ENCODE measurements at places on chromosomes 4 and X.

- no peak for DNase-seq
These were observed 1.1 kb upstream of the AVPR2 start for GRCh38 chrX:153903238-153903980.

GRCh38 chrX:135520553-135521404, at the start of gene INTS6L:
Gene INTS6L, plus strand, starts transcription at chrX:135520660. Its CDS starts 333 bp downstream, at chrX:135520993.
- peak; percentile 78 for DNase-seq

- DNase-seq, result no peak
These were observed 560.0 kb upstream of the PCDH7 start for GRCh38 chr4:30160140-30160539.

DNA sequence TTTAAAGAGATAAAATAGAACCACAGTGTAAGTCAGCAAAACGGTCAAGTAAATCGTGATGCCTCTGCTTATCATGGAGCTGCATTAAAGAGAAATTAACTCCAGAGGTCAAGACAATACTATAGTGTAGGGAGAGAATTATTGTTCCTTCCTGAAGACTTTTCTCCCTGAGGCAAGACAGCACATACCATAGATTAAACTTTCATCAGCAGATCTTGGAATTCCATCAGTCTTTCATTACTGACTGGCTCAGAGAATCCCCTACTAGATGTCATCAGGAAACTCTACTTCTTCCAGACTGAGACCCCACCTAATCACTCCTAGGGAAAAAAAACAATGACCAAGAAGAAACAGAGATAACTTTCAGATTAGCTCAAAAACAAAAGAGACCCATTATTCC, 131.3 kb downstream of the NSUN7 start:
- no peak for DNase-seq

- DNase-seq, result no peak
These were observed 90.0 kb downstream of the KLHL13 start for GRCh38 chrX:118026631-118027030.

DNA sequence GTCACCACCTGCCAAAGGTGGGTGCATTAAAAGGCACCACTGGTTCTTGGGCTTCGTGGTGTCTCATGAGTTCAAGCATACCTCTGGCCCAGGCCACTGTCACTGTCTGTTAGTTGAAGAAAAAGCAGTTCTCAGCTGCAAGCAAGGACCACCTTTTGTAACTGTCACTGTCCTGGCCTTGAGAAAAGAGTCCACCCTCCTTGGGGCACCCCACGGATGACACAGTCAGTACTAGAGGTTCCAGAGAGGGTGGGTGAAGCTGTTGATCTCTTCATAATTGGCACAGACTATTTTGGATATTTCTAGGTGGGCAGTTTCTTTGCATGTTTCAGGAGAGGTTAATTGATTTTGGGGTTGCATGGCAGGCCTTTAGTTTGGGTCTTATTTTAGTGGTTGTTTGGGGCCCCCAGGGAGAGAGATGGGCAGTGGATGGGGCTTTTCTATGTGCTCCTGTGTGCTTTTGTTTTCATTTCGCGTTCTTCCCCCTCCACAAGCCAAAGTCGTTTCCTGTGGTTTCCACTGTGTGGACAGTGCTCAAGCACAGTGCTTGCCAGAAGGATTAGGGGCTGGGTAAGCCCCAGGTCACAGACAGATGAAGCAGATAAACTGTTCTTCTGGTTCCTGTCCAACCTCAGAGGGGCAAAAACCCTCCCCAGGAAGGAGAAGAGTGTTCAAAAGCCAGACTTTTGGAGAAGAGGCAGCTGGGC, 156.2 kb upstream of the PPP1R2C start:
- no peak for DNase-seq

DNA sequence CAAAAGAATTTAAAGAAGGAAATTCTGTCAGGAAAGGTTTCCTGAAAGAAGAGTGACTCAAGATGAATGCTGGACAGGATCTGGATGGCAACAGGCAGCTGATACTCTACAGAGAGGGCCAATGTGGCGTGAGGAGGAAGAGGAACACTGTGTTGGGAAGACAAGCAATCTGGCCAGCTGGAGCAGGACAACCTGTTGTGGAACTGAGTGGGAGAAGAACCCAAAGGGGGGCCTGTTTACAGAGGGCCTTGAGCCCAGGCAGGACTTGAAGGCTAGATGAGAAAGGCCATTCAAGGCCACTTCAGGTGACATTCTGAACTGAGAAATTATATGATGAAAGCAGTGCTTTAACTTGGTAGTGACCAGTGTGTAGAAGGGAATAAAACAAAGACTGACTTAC, 8.5 kb downstream of the OTUD4 start:
- no peak for DNase-seq

DNA sequence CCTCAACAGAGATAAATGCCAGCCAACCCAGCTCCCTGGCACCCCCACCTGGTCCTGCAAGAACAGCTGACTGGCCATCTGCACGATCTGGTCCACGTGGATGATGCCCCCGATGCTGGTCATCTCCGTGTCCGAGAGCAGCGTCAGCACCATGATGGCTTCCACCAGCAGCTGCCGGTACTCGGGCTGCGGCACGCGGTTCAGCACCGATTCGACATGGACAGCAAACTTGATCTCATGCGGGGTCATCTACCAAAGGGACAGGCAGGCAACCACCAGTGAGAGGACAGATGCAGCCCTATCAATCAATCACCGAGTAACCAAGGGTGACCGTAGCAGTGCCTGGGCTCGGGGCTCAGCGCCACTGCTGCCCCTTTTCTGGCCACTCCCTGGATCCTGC, 89.8 kb downstream of the PHKA2 start:
- no peak for DNase-seq

DNA sequence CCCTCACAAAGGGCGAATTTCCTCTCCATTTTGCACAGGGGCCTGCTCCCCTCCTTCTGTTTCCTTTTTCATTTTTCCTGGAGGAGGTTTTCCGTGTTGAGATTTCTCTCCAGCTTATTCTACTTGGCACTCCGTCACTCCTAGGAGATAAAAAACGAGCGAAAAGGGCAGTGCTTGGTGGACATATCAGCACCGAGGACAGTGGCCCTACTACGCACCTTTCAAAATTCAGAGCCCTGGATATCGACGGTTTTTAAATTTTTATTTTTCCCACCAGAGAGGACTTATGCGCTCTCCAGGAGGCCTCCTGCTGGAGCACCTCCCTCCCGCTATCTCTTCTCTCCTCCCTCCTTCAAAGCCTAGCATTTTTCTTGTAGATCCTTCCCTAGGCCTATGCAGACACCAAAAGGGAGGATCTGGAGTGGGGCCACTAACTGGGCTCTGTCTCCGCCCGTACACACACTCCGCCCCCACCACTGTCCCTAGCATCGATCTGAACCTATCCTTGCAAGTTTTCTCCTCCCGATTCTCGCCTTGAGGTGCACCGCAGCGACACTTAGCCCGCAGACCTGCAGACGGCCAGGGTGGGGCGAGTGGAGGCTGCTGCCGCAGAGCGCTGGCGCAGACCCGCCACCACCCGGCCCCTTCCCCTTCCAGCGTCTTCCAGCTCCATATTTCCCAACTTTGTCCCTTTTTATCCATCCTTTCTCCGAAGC, 8.5 kb upstream of the TCEAL9 start:
- no peak for DNase-seq

GRCh38 chrX:150765782-150766350, 72.7 kb downstream of the MTMR1 start:
- no peak for DNase-seq

GRCh38 chr4:29276150-29276549, 1444.0 kb upstream of the PCDH7 start:
- no peak for DNase-seq

DNA sequence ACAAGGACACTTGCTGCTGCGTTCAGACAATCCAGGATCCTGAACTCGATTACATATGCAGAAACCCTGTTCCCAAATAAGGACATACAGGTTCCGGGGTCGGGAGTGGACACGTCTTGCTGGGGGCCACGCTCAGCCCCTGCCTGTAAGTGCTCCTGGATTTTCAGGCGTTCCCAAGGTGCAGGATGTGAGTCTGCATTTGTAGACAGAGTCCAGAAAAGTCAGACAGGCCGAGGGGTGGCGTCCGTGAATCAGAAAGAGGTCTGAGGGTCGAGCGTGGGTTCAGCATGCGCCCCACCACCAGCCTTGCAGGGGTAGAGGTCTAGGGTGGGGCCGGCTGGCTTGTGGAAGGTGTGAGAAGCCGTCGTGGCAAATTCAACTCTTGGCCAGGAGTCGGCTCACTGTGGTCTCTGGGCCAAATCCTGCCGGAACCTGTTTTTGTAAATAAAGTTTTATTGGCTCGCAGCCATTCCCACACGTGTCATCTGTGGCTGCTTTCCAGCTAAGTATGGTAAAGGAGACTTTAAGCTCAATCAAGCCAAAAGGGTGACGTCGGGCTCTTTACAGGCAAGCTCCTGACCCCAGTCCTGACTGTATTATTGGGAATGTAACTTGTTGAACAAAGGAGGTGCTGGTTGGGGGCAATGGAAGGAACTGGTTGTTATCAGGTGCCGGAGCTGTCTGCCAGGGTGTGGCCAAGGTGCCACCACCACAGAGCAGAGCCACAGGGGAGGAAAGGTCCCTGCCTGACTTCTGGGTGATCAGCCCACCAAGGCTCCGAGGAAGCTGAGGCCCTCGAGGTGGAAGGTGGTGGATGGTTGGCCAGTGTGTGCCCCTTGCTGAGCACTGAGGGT, 7.4 kb downstream of the DOK7 start:
- no peak for DNase-seq

DNA sequence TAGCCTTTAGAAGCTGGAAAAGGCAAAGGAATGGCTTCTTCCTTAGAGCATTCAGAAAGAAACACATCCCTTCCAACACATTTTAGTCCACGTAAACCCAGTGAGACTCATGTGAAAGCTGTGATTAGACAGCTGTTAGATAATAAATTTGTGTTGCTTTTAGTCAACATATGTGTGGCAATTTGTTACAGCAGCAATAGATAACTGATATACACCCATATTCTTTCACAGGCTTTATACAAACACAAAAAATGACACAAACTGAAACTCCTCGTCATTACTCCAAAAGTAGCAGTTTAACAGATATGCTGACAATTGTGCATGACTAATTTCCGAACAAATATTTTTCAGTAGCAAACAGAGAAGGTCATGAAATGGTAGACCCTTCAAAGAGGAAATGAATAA, 65.3 kb downstream of the ANTXR2 start:
- DNase-seq, result no peak

DNA sequence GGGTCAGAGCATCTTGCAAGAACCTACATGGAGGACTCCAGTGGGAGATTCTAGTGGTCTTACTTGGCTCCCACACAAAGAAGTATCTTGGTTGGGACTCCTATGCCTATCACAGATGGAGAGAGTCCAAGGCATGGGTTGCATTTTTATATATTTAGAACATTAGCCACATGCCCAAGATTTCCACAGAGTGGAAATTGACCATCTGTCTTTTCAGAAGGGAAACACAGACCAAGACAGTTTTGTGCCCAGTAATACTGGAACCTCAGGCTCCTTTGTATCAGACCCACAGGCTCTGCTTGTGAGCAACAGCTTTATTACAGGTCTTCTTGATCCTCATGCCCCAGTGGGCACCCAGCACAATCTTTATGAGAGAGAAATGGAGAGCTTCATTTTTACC, 43.6 kb downstream of the PAGE2 start:
- DNase-seq, result no peak

GRCh38 chr4:176435901-176436292, 116.1 kb downstream of the SPCS3 start:
- DNase-seq, result no peak

GRCh38 chrX:48508400-48509244, at the start of gene PORCN:
Gene PORCN, plus strand, starts transcription at chrX:48508992. Its CDS starts 829 bp downstream, at chrX:48509821.
- DNase-seq, result no peak

- DNase-seq, result no peak
These were observed 12.9 kb downstream of the RAB39B start for GRCh38 chrX:155251391-155251790.

DNA sequence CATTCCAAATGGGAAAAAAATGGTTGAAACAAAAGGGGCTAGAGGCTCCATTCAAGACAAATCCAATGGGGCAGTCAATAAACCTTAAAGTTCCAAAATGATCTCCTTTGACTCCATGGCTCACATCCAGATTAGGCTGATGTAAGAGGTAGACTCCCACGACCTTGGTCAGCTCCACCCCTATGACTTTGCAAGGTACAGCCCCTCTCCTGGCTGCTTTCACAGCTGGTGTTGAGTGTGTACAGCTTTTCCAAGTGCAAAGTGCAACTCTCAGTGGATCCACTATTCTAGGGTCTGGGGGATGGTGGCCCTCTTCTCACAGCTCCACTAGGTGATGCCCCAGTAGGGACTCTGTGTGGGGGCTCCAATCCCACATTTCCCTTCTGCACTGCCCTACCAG, 21.5 kb downstream of the SULT1B1 start:
- DNase-seq, result no peak

GRCh38 chrX:37638047-37638446, 47.5 kb upstream of the XK start:
- no peak for DNase-seq

- DNase-seq, result peak; percentile 68
These were observed 95.2 kb upstream of the ANK2 start for GRCh38 chr4:112954286-112954685.

GRCh38 chr4:125392694-125393093, 77.9 kb downstream of the FAT4 start:
- no peak for DNase-seq

GRCh38 chr4:25178838-25179261, 18.6 kb upstream of the SEPSECS start:
- DNase-seq, result no peak

DNA sequence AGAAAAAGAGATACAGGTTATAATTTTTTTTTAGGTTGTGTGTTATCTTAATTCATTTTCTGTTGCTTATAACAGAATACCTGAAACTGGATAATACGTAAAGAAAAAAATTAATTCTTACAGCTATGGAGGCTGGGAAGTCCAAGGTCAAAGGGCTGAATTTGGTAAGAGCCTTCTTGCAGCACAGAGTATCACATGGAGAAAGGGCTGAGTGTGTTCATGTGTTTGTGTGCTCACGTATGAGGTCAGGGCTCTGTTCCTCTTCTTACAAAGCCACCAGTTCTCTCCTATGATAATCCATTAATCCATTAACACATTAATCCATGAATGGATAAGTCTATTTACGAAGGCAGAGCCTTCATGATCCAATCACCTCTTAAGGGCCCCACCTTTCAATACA, 8.6 kb upstream of the RAB28 start:
- no peak for DNase-seq

GRCh38 chr4:53786632-53787031, 195.3 kb upstream of the LNX1 start:
- DNase-seq, result no peak

DNA sequence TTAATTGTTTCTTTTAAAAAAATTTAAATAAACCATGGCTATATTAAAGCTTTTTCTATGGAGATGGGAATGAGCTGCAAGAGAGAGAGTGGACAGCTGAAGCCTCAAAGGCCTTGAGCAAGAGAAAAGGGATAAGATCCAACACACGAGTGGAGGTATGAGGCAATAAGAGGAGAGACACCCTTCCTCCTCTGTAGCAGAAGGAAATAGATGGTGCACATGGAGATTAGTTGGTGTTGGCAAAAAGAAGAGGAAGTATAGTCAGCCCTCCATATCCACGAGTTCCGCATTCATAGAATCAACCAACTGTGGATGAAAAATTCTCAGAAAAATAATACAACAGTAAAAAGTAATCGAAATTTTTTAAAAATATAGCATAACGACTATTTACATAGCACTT, 3.2 kb downstream of the CXorf38 start:
- DNase-seq, result no peak

GRCh38 chr4:153025406-153025805, 89.3 kb downstream of the FHDC1 start:
- DNase-seq, result no peak

GRCh38 chrX:110795645-110796406, at the start of gene CHRDL1:
Gene CHRDL1, minus strand, starts transcription at chrX:110795817. Its CDS starts 3,636 bp downstream, at chrX:110792181.
- DNase-seq, result no peak

GRCh38 chrX:75603833-75604232, 81.0 kb upstream of the ZDHHC15 start:
- DNase-seq, result no peak

- no peak for DNase-seq
These were observed 267.9 kb upstream of the SLC7A11 start for GRCh38 chr4:138510053-138510452.
